Activated T-cell treated with anti-CD3 and anti-CD28 coated beads, Interleukin-2, amount 50 U/mL, for 72 hours (primary cell): ENCODE measurements at places on chromosomes 2 and 18. TPM values are rescaled to one million over a fixed set of nuclear protein-coding genes. Genes with fewer than 3 reads are reported as not detected.

DNA sequence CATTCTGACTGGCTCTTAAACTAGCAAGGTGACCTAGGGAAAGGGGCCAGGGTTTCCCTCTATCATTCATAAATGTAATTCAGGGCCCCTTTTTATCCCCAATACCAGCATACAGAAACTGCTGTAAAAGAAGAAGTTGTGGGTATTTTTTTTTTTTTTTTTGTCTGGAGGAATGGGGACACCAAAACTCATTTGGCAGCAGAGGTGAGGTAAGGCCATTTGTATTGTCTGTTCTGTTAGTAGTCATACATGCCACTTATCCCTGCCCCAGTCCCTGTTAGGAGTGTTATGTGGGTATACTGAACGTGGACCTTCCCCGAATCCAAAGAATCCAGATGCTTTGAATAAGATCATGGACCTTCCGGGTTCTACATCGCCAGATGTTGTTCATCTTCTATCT is 1.7 kb downstream of the SEPTIN2 start:
- no peak for DNase-seq

GRCh38 chr2:241764275-241765241 is 12.1 kb upstream of the GAL3ST2 start:
- no peak for DNase-seq

GRCh38 chr18:63244607-63245006 is 75.0 kb downstream of the BCL2 start:
- DNase-seq = no peak

DNA sequence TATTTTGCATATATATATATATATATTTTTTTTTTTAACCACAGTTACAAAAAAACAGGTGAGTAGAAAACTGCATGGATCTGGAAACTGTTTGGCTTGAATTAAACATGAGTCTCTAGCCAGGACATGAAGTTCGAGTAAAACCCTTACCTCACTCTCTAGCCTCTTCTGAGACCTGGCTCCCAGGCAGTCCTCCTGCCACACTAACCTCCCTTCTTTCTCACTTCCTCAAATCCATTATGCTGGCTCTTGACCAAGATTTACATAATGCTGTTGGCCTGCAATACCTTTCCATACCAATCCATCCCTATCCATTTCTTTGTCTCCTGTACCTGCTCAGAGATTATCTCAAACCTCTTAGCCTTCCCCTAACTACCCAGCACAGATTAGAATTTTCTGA is 34.0 kb downstream of the PIGN start:
- no peak for DNase-seq

- DNase-seq = no peak
Observed at GRCh38 chr18:10099539-10100140, 185.8 kb downstream of the VAPA start.

AQP12B gene
- total RNA-seq = not detected

TCF4 gene
- 1.8 TPM for total RNA-seq

ADD2 gene
- 31.6 TPM for total RNA-seq

ALPI gene
- not detected for total RNA-seq
